ENCODE measurements at places on chromosomes 6 and 20.

DNA sequence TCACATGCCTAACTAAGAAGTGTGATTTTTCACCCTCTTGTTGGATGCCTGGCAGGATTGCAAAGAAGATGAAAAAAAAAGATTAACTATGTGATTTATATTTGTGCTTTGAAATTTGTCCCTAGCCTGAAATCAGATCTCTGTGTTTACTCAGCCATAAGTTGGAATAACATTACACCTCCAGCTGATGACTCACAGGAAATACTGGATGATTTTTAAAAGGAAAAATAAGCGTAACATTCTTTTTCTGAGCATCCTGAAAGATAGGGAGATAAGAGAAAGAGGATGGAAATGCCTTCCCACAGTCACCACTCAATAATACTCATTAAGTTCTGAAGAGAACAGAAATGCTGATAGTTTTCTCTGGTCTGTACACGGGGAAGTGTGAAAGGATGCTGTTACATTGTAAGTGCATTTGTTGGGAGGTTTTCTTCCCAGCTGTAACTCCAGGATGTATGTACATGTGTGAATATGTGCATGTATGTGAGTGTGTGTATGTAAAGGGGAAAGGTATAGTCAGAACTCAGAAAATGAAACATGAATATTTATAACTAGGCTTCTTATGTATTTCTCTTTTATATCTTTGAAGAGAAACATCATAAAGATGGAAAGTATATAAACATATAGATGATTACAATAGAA, 37.4 kb upstream of the RIPPLY2 start:
- DNase-seq = no peak
- no peaks in the 10 kb centered on the region for H3K36me3 ChIP-seq
- H3K27me3 ChIP-seq = no peaks in the 10 kb centered on the region

- no peak for DNase-seq
- peak overlapping the region; percentile 75 for H3K4me3 ChIP-seq
- peaks cover 4% of the 10 kb centered on the region for H3K36me3 ChIP-seq
- H3K27me3 ChIP-seq = no peaks in the 10 kb centered on the region
These were observed 27.0 kb upstream of the TBC1D7 start for GRCh38 chr6:13355043-13355945.

- peak overlapping the region; percentile 39 for H3K27ac ChIP-seq
- peaks cover 18% of the 10 kb centered on the region for H3K4me1 ChIP-seq
- peaks cover 20% of the 10 kb centered on the region for H3K36me3 ChIP-seq
These were observed 4.7 kb downstream of the GSTA4 start for GRCh38 chr6:52990342-52990741.

DNA sequence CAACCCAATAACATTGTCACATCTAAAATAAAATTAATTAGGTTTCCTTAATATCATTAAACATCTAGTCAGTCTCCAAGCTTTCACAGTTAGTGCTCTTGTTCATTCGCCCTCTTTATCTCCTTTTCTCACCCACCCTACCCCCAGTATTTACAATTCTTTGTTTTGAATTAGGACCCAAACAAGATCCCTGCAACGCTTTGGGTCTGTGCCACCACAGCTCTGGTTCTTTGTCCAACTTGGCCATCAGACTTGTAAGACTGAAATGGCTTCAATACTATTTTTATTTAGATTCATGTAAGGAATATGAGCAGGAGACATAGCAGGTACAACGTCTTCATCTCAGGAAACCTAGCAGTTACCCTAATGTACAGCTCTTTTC, 276.5 kb downstream of the CDKAL1 start:
- no peaks in the 10 kb centered on the region for H3K27me3 ChIP-seq
- H3K4me1 ChIP-seq = peaks cover 3% of the 10 kb centered on the region
- peaks cover 28% of the 10 kb centered on the region for H3K36me3 ChIP-seq
- H3K27ac ChIP-seq = no peak overlapping the region
- DNase-seq = no peak

DNA sequence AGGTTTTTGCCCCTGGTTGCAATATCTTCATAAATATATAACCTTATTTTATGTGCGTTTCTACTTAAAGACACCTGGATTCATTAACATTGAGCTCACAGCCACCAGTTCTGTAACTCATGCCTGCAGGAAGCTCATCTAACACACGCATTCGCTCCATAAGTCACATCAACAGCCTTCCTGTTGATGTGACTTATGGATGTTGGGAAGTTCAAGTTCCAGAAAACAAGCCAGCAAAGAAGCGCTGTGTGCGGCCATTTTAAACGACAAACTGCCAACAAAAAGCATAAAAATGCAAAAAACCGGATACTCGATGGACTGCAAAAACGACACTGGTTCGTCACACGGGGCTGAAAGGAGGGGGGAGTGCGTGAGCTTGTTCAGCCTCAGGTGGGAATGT, 77.9 kb upstream of the NFATC2 start:
- H3K27ac ChIP-seq = no peak overlapping the region
- H3K36me3 ChIP-seq = no peaks in the 10 kb centered on the region
- H3K4me3 ChIP-seq = no peak overlapping the region

DNA sequence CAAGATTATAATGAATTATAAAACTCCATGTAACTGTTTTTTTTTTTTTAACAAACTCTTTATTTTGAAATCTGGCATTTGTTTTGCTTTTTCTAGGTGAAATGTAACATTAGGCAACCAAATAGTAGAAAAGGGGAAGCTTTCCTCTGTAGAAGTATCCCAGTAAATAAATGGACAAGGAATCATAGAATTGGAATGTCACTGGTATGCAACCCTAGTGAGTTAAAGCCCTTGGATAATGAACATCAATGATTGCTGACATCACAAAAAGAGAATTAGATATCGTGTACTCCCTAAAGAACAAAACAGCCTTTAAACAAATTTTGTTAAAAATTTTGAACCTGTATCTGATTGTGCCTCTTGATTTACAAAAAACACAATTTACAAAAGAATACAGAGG, 93.9 kb upstream of the OGFRL1 start:
- no peaks in the 10 kb centered on the region for H3K27me3 ChIP-seq
- peaks cover 5% of the 10 kb centered on the region for H3K4me1 ChIP-seq
- no peaks in the 10 kb centered on the region for H3K36me3 ChIP-seq
- DNase-seq = no peak
- H3K27ac ChIP-seq = no peak overlapping the region

- no peak overlapping the region for H3K27ac ChIP-seq
- H3K27me3 ChIP-seq = no peaks in the 10 kb centered on the region
- no peak overlapping the region for H3K4me3 ChIP-seq
These were observed 32.0 kb upstream of the TMEM217 start for GRCh38 chr6:37289931-37290330.

GRCh38 chr6:132731086-132731485, 17.2 kb upstream of the VNN1 start:
- H3K27ac ChIP-seq = no peak overlapping the region
- H3K4me1 ChIP-seq = peaks cover under 1% of the 10 kb centered on the region
- DNase-seq = no peak

DNA sequence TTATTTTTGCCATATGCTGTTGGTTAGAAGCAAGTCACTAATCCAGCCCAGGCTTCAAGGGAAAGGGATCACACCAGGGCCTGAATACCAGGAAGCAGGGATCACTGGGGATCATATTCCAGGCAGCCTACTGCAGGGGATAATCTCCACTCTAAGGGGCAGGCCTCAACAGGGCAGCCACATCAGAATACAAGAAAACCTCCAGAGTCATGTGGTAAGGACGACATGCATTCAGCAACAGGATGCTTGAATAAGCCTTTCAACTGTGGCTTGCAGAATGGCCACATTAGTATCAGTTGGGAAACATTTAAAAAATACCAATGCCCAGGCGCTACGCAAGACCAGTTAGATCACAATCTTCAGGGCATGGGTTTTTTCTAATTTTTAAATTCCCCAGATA, 109.1 kb downstream of the LY86 start:
- H3K4me3 ChIP-seq = no peak overlapping the region
- no peak overlapping the region for H3K27ac ChIP-seq
- no peak for DNase-seq
- no peaks in the 10 kb centered on the region for H3K36me3 ChIP-seq
- peaks cover 28% of the 10 kb centered on the region for H3K27me3 ChIP-seq

All from stimulated activated naive B cell treated with anti-CD40 and anti-IgM and Interleukin-4, amounts not matched to agents 10 μg/mL and 1 μg/mL and 100 μg/mL, for 72 hours (primary cell).